ENCODE measurements at places on chromosomes 1 and 21.
A peak's percentile ranks its signal among the peaks of the same experiment; 100 is the strongest.

- no peak for DNase-seq
Observed at GRCh38 chr1:79113836-79114235, 107.3 kb upstream of the ADGRL4 start.

GRCh38 chr1:216925962-216926625 is 202.9 kb upstream of the ESRRG start:
- no peak for DNase-seq

GRCh38 chr1:232968965-232969364 is 18.6 kb downstream of the NTPCR start:
- no peak for DNase-seq

DNA sequence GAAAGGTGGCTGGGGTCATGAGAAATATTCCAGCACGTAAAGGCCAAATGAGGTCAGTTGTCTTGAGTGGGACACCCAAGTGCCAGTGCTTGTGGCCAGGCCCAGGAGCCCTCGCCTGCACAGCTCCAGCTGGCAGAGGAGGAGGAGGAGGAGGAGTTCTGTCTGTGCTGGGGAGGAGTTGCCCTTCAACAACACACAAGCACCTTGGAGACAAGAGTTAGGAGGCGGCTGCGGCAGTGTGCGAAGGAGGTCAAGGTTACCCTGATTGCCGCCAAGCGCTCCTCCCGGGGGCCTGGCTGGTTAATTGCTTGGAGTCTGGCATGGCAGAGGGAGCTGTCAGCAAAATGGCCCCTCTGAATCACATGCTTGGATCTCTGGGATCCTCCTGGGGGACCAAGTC is 45.1 kb downstream of the GRIK3 start:
- DNase-seq, result no peak

DNA sequence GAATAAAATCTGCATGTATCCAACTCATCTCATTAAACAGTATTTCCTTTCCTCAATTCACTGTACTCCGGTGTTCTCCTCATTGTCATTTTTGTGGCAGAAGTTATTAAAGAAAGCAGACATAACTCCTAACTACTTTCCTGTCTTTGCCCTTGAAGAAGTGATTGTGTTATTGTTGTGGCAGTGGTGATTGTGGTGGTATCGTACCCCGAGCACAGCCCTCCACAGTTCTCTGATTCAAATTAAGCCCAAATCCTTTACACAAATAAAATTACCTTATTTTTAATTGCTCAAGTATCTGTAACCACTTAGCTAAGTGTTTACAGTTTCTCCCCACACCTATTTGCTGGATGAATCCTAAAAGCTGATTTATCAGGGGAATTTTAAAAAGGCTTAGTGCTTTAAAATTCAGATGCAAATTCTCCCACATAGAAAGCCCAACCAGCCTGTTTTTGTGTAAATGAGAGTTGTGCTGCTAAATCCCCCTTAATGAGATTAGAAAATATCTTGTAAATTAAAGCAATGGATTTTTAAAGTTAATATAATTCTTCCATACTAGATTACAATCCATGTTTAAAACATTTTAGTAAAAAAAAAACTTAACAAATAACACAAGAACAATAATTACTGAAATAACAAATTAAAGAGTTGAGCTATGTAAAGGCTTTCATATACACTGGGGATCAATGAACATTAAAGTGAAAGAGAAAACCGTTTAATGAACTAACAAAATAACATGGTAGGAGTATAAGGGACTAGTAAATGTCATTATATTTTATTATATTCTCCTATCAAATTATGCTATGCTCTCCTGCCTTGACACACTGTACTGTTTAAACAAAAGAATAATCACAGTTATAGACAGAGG is 259.0 kb downstream of the NEGR1 start:
- DNase-seq, result no peak

GRCh38 chr1:89310976-89311375 is 38.3 kb upstream of the GBP5 start:
- no peak for DNase-seq

- DNase-seq, result no peak
Observed at GRCh38 chr21:29300807-29301138, 2.1 kb downstream of the BACH1 start.

GRCh38 chr21:28856588-28857250 is 136.0 kb downstream of the LTN1 start:
- DNase-seq, result no peak

DNA sequence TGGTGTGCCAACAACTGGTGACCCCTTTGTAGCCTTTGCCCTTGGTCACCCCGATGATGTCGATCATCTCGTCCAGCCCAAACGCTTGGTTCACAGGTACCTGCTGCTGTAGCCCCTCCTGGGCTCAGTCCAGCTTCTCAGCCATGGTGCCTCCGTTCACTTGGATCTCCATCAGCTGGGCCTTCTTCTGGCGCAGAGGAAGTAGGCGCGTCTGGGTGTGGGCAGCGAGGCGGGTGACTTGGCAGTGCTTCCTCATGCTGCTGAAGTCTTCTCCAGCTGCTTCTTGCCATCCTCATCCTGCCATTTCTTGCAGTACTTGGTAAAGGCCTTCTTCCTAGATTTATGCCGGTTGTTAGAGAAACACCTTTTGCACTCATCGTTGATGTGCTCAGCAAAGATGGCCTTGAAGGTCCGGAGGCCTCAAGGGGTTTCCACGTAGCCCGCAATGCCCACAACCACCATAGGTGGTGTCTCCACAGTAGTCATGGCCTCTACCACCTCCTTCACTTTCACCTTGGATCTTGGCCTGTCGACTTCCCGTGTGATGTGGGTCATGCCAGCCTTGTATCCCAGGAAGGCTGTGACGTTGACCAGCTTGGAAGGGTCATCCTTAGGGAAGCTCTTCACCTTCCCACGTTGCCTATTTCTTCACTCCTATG is 13.0 kb downstream of the DOP1B start:
- DNase-seq, result no peak

- peak; percentile 49 for DNase-seq
Observed at GRCh38 chr1:24385160-24385940, 28.2 kb downstream of the STPG1 start.

DNA sequence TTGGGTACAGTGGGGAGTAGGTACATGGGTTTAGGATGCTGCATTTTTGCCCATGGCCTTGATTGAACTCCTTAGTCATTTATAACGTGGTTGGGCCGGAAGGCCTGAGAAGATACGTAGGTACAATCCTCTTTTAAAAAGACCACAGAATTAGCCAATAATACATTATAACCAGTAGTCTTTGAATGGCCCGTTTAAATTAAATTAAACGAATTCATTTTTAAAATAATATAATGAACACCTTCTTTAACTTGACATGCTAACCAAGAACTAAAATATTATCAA is 20.1 kb upstream of the ADAR start:
- no peak for DNase-seq

DNA sequence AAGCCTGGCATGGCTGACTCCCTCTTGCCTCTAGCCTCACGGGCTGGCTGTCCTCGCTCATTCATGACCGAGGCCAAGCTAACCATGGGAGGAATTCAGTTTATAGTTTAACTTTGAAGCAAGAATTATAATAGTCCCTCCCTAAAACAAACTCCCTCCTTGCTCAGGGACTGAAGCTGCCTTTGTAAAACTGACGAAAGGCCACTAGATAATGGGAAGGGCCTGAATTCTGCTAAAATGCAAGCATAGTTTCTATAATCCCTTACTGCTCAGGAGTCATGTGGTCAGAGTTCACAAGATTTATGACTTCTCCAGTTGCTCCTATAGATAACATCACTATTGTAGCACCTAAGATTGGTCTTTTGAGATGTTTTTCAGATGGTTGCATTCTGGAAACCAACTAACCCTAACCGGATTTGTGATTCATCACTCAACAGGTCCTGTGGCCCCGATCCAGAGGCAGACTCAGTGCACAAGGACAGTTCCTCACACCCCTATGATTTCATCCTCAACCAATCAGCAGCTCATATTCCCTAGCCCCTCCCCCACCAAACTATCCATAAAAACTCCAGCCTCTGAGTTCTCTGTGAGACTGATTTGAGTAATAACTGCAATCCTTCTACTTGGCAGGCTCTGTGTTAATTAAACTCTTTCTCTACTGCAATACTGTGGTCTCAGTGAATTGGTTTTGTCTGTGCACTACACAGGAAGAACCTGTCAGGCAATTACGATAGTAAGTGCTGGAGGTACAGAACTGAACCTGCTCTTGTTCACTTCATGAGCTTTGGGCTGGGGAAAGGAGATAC is 26.4 kb downstream of the HHIPL2 start:
- DNase-seq, result no peak

- DNase-seq, result no peak
Observed at GRCh38 chr1:16719571-16720350, 20.6 kb upstream of the RNU1-4 start.

- DNase-seq, result no peak
Observed at GRCh38 chr1:112418099-112418892, 22.3 kb downstream of the CTTNBP2NL start.

- DNase-seq, result no peak
Observed at GRCh38 chr1:7329868-7330615, 441.1 kb upstream of the VAMP3 start.

DNA sequence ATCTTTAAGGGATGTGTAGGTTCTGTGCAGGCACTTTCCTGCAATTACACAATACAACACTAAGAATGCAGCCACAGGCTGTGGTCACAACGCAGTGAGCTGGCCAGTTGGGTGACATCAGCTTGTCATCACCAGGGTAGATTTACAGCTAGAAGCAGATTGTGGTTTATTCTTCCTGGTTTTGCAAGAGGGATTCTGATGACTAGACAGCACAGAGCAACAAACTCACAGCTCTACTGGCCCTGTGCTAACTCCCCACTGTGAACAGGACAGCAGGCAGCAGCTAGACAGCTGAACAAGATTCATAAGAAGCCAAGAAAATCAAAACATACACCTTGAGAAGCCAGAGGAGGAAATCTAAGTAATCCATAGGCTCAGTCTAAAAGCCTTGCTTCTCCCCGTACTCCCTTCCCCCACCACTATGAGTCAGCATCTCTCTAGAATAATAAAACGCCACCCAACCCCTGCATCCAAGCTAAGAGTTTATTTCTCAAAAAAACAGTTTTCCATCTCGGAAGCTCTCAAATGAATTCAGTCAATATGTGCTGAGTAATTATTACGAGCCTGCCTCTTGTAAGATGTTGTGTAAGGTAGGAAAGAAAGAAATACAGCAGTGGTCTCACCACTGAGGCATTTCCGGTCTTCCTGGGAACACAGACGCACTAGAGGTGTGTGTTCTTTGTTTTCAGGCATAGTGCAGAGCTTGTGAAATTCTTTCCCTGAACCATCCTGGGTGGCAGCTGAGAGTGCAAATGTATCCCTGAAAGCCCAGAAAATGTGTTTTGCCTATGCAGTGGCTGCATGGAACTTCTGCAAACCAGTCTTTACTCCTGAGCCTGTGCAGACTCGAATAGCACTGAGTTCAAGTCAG is 162.8 kb downstream of the NTPCR start:
- DNase-seq, result peak; percentile 71

DNA sequence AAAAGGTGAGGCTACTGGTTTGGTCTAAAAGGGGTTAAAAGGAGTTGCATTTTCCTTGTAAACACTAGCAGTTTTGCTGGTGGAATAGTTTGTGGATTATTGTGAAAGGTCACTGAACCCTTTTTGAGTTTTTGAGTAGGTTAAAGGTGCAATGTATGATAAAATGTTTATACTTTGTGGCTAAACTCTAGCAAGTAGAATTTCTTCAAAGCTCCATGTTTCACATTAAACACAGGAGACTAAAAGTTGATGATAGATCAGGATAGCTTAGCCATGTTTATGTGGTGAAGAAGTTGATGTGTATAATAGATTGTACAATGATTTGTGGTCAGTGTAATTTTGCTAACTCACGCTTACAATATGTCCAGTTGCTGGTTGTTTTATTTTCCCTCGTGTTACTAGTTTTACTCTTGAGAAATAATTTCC is 13.1 kb downstream of the ZNF326 start:
- no peak for DNase-seq

DNA sequence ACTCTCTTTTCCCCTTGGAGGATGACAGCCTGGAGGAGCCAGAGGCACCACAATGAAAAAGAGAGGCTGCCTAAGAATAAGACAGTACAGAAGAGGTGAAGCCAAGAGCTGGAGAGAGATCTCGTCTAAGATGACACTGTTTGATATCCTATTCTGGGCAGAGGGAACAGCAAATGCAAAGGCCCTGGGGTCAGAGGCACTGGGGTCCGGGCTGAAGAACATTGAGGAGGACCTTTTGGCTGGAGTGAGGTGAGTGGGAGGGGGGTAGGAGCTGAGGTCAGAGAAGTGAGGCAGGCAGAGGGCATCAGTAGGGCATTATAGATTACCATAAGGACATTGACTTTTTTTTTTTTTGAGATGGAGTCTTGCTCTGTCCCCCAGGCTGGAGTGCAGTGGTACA is 19.3 kb upstream of the TMEM51 start:
- DNase-seq, result no peak
